H9 (cell line): ENCODE measurements at places on chromosomes 1 and 21. TPM values are rescaled to one million over a fixed set of nuclear protein-coding genes. Genes with fewer than 3 reads are reported as not detected.
A peak's percentile ranks its signal among the peaks of the same experiment; 100 is the strongest.

GRCh38 chr1:157438146-157438545 lies 114.2 kb downstream of the FCRL5 start:
- H3K4me1 ChIP-seq = no peaks in the 10 kb centered on the region; the same call in 1 of the 2 replicates
- no peak for DNase-seq
- no peak overlapping the region for H3K27ac ChIP-seq
- no peaks in the 10 kb centered on the region for H3K27me3 ChIP-seq
- peaks cover 1% of the 10 kb centered on the region; the same call in 2 of the 3 replicates for H3K36me3 ChIP-seq

The UTS2 gene
- not detected in 2 replicates for total RNA-seq

The HEYL gene
- 1.8 and 1.9 TPM in 2 replicates for total RNA-seq

DNA sequence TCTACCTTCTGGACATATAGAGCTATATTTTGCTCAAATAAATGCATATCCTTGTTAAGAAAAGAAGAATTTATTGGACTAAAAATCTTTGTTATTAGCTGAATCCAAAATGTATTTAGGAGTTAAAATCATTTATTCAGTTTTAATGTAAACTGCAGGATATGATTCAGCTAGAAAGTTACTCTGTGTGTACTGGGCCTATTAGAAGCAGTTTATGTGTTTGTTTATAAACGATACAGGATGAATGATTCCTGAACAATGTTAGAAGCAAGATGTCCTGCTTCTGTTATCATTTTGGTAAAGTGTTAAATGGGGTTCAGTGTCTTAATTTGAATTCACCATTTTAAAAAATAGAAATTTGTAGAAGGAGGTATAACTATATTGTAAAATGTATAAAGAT lies 549.2 kb upstream of the ZRANB2 start:
- no peak overlapping the region for H3K27ac ChIP-seq
- no peak for DNase-seq
- H3K4me3 ChIP-seq = no peak overlapping the region
- no peaks in the 10 kb centered on the region for H3K4me1 ChIP-seq
- H3K27me3 ChIP-seq = no peaks in the 10 kb centered on the region

- H3K4me3 ChIP-seq = no peak overlapping the region
- no peaks in the 10 kb centered on the region for H3K4me1 ChIP-seq
- no peaks in the 10 kb centered on the region for H3K36me3 ChIP-seq
- no peak overlapping the region for H3K27ac ChIP-seq
- no peaks in the 10 kb centered on the region for H3K27me3 ChIP-seq
Observed at GRCh38 chr1:73635021-73635420, 563.0 kb downstream of the LRRIQ3 start.

The CCDC190 gene
- total RNA-seq = not detected in 2 replicates

DNA sequence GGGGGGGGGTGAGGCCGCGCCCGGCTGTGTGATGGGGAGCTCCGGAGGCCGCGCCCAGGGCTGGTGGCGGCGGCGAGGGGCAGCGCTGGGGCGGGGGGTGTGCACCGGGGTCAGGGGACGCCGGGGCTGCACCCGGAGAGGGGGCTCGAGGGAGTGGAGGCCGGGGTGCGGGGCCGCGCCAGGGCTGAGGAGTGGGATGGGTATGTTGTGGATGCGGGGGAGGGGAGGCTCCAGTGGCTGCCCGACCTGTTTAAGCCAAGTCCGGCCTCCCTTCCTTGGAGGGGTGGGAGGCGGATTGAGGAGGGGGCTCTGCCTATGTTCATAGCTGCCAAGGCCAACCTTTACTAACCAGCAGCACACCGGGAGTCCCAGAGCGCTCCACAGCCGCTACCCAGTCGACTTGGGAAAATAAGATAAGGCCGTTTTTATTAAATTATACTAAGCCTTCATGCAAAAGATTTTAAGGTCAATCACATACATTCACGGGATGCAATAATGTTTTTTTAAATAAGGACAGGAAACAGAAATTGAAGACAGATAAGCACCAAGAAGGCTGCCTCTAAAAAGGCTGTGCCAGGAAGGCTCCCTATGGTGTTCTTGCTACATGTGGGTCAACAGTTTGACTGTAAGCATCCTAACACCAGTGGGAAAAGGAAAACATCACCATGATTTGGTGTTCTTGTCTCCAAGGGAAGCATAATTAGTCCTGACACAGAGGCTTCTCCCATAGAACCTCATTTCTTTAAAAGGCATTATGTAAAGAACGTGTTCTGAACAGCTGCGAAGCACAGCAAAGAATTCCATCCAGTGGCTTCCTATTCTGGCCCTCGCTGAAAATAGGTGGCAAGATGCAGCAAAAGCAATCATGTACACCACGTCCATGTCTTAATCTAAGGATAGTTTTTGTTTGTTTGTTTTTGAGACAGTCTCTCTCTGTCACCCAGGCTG lies 626 bp upstream of the HLCS start:
- H3K27me3 ChIP-seq = no peaks in the 10 kb centered on the region
- no peak overlapping the region for H3K27ac ChIP-seq
- no peaks in the 10 kb centered on the region for H3K4me1 ChIP-seq
- H3K36me3 ChIP-seq = peaks cover 7% of the 10 kb centered on the region

- H3K27me3 ChIP-seq = no peaks in the 10 kb centered on the region
- H3K4me1 ChIP-seq = no peaks in the 10 kb centered on the region
- no peak overlapping the region for H3K4me3 ChIP-seq
- H3K27ac ChIP-seq = no peak overlapping the region
- peaks cover 7% of the 10 kb centered on the region; the same call in 2 of the 3 replicates for H3K36me3 ChIP-seq
- no peak for DNase-seq
Observed at GRCh38 chr21:39217356-39218081, 34.3 kb upstream of the PSMG1 start.

DNA sequence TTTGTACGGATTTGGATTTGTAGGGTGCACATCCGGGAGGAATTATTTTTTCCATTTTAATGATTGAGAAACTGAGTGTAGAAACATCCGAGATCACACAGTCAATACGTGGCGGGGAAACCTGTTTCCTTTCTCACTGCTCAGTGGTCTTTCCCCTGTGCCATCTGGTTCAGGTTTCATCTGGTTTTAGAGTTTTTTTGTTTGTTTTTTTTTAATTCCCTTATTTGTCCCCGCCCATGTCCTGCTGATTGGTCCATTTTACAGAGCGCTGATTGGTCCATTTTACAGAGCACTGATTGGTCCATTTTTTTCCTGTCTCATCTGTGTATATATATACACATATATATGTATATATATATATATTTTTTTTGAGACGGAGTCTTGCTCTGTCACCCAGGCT lies 6.0 kb downstream of the TRPM2 start:
- no peaks in the 10 kb centered on the region for H3K27me3 ChIP-seq
- H3K4me1 ChIP-seq = no peaks in the 10 kb centered on the region
- no peaks in the 10 kb centered on the region for H3K36me3 ChIP-seq
- H3K27ac ChIP-seq = no peak overlapping the region
- no peak overlapping the region for H3K4me3 ChIP-seq
- no peak for DNase-seq

The PCBP3 gene
- total RNA-seq = 10.8 and 10.9 TPM in 2 replicates

The AIM2 gene
- total RNA-seq = 0.90 and 1.1 TPM in 2 replicates

The RPF1 gene
- total RNA-seq = 36.1 and 39.7 TPM in 2 replicates

DNA sequence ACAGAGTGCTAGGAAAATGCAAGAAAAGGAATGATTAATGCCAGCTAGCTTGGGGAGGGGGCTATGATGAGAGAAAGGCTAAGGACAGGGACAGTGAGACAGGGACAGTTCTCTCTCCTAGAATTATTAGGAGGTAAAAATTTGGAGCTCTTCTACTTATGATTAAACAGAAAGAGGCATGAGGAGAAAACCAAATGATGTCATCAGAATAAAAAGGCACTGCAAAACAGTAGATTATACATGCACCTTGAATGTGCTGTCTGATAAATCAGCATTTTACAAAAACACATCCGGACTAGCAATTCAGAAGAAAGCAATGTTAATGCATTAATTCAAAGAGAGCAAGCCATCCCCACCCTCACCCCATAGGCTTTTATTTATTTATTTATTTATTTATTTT lies 277.5 kb downstream of the RGS7 start:
- H3K4me3 ChIP-seq = no peak overlapping the region
- no peaks in the 10 kb centered on the region for H3K27me3 ChIP-seq
- no peaks in the 10 kb centered on the region; the same call in 1 of the 2 replicates for H3K4me1 ChIP-seq
- no peak for DNase-seq

DNA sequence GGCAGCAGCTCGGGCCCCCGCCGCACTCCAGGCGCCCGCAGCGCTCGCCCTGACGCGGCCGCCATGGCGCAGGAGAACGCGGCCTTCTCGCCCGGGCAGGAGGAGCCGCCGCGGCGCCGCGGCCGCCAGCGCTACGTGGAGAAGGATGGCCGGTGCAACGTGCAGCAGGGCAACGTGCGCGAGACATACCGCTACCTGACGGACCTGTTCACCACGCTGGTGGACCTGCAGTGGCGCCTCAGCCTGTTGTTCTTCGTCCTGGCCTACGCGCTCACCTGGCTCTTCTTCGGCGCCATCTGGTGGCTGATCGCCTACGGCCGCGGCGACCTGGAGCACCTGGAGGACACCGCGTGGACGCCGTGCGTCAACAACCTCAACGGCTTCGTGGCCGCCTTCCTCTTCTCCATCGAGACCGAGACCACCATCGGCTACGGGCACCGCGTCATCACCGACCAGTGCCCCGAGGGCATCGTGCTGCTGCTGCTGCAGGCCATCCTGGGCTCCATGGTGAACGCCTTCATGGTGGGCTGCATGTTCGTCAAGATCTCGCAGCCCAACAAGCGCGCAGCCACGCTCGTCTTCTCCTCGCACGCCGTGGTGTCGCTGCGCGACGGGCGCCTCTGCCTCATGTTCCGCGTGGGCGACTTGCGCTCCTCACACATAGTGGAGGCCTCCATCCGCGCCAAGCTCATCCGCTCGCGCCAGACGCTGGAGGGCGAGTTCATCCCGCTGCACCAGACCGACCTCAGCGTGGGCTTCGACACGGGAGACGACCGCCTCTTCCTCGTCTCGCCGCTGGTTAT lies 2.8 kb downstream of the KCNJ9 start:
- peak overlapping the region; percentile 23; the same call in 1 of the 3 replicates for H3K4me3 ChIP-seq
- H3K36me3 ChIP-seq = peaks cover 4% of the 10 kb centered on the region; the same call in 1 of the 2 replicates
- no peaks in the 10 kb centered on the region; the same call in 1 of the 2 replicates for H3K4me1 ChIP-seq
- no peak overlapping the region for H3K27ac ChIP-seq

The PLXNA2 gene
- total RNA-seq = 0.57 and 0.64 TPM in 2 replicates

DNA sequence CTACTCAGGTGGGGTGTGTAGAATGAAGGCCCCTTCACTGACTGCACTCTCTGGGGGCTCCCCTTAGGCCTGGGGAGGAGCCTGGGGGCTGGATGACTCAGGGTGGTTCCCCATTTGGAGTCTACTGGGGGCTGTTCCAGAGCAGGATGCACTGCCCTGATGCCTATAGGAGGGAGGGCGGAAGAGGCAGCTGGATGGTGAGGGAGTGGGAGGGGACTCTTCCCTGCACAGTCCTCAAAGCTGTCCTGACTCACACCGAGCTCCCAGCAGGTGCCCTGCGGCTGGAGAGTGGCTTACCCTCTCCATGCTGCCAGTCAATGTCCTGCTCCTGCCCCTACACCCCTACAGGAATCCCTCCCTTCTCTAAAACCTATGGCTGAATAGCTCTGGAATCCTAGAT lies 204.4 kb downstream of the TRABD2B start:
- DNase-seq = no peak
- no peak overlapping the region for H3K4me3 ChIP-seq
- H3K27me3 ChIP-seq = no peaks in the 10 kb centered on the region
- no peak overlapping the region for H3K27ac ChIP-seq
- H3K36me3 ChIP-seq = no peaks in the 10 kb centered on the region

The CLCA4 gene
- total RNA-seq = not detected in 2 replicates

- no peaks in the 10 kb centered on the region for H3K27me3 ChIP-seq
- no peak overlapping the region for H3K4me3 ChIP-seq
- no peak for DNase-seq
- no peaks in the 10 kb centered on the region for H3K4me1 ChIP-seq
- H3K27ac ChIP-seq = no peak overlapping the region
Observed at GRCh38 chr1:61097317-61097716, 15.0 kb downstream of the NFIA start.

GRCh38 chr1:64223329-64224151 lies 20.1 kb downstream of the UBE2U start:
- H3K36me3 ChIP-seq = no peaks in the 10 kb centered on the region
- no peaks in the 10 kb centered on the region for H3K4me1 ChIP-seq
- no peaks in the 10 kb centered on the region for H3K27me3 ChIP-seq
- H3K4me3 ChIP-seq = no peak overlapping the region
- no peak for DNase-seq
- no peak overlapping the region for H3K27ac ChIP-seq

The ABCG1 gene
- total RNA-seq = 0.83 and 0.99 TPM in 2 replicates

DNA sequence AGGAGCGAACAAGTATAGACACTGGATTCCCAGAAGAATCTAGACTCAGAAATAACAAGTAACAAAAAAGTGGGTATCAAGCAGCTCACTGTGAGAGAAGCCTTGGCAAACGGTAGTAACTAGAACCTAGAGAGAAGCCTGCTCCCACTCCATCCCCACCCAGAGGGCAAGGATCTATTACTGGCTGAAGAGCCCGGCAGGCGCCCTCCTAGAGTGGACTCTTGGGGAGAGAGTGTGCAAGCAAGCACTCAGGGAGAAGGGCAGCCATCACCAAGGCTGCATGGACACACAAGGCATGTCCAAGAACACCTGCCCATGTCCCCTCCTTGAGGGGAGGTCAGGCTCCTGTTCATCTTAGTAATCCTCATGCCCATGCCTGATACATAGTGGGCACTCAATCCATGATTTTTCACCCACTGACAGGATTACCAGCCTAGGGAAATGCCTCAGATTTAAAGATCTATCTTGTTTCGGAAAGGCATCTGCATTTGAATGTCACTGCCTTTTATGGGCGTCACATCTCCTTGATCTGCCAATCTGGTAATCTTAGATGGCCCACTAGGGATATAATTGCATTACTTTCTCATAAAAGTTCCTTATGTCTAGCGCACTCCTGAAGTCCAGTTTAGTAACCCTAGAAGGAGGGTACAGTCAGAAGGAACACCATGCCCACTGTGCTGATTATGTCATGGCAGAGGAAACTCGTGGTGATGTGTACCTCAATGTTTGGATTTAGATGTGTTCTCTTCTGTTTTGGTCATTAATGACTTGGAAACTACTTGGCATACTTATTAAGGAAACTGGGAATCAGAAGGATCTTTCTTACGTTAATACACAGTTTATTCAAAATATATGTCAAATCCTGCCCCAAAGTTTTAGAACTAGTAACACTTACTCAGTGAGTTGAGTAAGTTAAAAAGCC lies 14.4 kb downstream of the CNN3 start:
- H3K27me3 ChIP-seq = no peaks in the 10 kb centered on the region
- peaks cover 22% of the 10 kb centered on the region for H3K36me3 ChIP-seq
- H3K27ac ChIP-seq = no peak overlapping the region
- DNase-seq = no peak
- H3K4me1 ChIP-seq = peaks cover 16% of the 10 kb centered on the region

The DUSP23 gene
- total RNA-seq = 25.0 and 27.3 TPM in 2 replicates

The TCHH gene
- total RNA-seq = not detected in 2 replicates

The LRRC53 gene
- total RNA-seq = not detected in 2 replicates

- H3K27ac ChIP-seq = no peak overlapping the region
- no peaks in the 10 kb centered on the region for H3K36me3 ChIP-seq
- no peaks in the 10 kb centered on the region; the same call in 1 of the 2 replicates for H3K27me3 ChIP-seq
- no peak overlapping the region for H3K4me3 ChIP-seq
- no peaks in the 10 kb centered on the region for H3K4me1 ChIP-seq
- DNase-seq = no peak
Observed at GRCh38 chr1:162678439-162678838, 46.2 kb downstream of the DDR2 start.
